ENCODE measurements at places on chromosomes 12 and 14. TPM values are rescaled to one million over a fixed set of nuclear protein-coding genes. Genes with fewer than 3 reads are reported as not detected.

Gene FAM181A
- total RNA-seq: not detected

Gene OR6C70
- not detected for total RNA-seq

Gene CALCOCO1
- total RNA-seq: 27.4 TPM

Gene CLEC14A
- not detected for total RNA-seq

Gene FLRT2
- total RNA-seq: 5.2 TPM

Gene SCN8A
- total RNA-seq: 0.60 TPM

Gene SLC15A4
- 23.2 TPM for total RNA-seq

Gene TMPRSS12
- not detected for total RNA-seq

Gene ACRBP
- total RNA-seq: not detected

Gene POLE2
- 56.2 TPM for total RNA-seq

Gene SMCO2
- total RNA-seq: not detected

Gene SUSD6
- 5.8 TPM for total RNA-seq

Gene HOXC9
- total RNA-seq: 5.9 TPM

Gene AMHR2
- not detected for total RNA-seq

Gene KRAS
- 7.4 TPM for total RNA-seq

Gene PNMA1
- 20.4 TPM for total RNA-seq

Gene EMC9
- 32.6 TPM for total RNA-seq

Gene RFX4
- total RNA-seq: not detected

Gene IFT81
- 23.4 TPM for total RNA-seq

Gene SRRM4
- not detected for total RNA-seq

Gene RNASE7
- not detected for total RNA-seq

Gene TMEM30B
- total RNA-seq: not detected

Gene KCNC2
- total RNA-seq: not detected

Gene DHH
- total RNA-seq: not detected

Gene MYF6
- total RNA-seq: not detected

Gene PIP4P1
- 22.9 TPM for total RNA-seq

Gene RPS6KA5
- total RNA-seq: 1.7 TPM

Gene KRT72
- total RNA-seq: not detected

Gene SERPINA12
- total RNA-seq: not detected

Measured in RPMI7951 (cell line).